ENCODE measurements at places on chromosomes 13 and 19. TPM values are rescaled to one million over a fixed set of nuclear protein-coding genes. Genes with fewer than 3 reads are reported as not detected.

DNA sequence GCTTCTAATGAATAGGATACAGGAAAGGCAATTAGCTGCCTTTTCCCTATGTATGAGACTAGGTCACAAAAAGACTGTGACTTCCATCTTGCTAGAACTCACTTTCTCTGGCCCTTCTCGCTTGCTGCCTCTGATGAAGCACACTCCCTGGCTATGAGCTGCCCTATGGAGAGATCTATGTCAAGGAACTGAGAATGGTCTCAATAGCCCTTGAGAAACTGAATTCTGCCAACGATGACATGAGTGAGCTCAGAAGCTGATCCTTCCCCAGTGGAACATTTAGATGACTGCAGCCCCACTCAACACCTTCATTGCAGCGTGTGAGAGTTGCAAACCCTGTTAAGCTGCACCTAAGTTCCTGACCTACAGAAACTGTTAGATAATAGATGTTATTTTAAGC, 309.8 kb downstream of the COG6 start:
- no peak for DNase-seq

- DNase-seq = no peak
These were observed 817.2 kb downstream of the SLITRK1 start for GRCh38 chr13:83065108-83065507.

GRCh38 chr19:3027981-3028304, 1.1 kb downstream of the TLE2 start:
- no peak for DNase-seq

DNA sequence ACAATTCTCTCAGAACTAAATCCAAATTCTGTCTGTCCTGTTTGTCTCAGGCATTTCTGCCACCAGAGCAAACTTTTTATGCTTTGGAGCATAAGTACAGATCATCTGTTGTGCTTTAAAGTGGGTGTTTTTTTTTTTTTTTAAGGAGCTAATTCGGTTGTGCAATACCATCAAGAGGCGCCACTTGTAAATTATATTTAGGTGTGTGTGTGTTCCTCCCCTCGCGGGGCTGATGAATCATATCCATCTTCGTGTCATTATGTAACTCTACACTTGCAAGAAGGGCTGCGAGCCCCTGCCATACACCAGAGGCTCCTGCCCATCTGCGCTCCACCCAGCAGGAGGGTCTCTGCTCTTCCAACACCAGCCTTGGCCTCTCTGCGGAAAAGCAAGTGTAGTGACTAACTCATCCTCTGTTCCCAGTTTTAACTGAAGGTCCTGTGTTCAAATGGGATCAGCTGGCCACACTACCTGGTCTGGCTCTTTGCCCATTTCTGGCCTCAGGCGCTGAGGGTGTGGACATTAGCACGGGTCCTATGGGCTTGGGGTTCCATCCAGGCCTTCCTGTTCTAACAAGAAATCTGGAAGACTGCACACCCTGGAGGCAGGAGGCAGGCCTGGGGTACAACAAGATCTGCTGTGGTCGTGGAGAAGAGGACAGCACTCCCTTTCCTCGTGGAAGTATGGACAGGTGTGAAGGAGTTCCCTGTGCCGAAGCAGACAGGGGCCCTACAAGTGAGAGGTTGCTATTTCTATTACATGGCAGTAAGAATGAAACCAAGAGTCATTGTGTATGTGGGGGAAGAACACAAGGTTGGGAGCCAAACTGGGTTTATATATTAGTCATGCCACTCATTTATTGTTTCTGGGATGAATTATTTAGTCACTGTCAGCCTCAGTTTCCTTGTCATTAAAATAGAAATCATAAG, 96.1 kb upstream of the MBNL2 start:
- DNase-seq = no peak

DNA sequence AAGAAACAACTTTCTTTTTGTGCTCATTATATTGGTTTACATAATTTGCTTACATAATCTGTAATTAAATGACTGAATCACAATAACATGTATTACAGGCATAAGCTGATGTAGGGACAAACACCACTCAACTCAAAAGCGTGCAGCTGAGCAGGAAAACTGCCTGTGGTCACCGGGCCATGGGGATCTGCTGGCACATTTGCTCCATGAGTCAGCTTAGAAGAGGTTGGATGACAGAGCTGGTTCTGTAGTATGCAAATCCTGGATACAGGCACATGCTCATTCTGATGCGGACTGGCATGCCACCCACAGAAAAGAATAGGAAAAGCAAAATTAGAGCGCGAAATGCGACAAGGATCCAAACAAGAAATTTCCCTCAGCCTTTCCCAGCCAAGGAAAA, 128.6 kb downstream of the USP12 start:
- DNase-seq = no peak

Gene ZNF540
- 1.2 TPM for total RNA-seq

Gene PALM
- not detected for total RNA-seq

Measured in activated CD8-positive, alpha-beta T cell treated with anti-CD3 and anti-CD28 coated beads, Interleukin-2, amount 10 ng/mL, durations not matched to agents 7 days and 5 days (primary cell).